ENCODE measurements at places on chromosomes 5 and 9.

- DNase-seq = no peak
These were observed 96.6 kb downstream of the UBAP2 start for GRCh38 chr9:33952066-33952465.

DNA sequence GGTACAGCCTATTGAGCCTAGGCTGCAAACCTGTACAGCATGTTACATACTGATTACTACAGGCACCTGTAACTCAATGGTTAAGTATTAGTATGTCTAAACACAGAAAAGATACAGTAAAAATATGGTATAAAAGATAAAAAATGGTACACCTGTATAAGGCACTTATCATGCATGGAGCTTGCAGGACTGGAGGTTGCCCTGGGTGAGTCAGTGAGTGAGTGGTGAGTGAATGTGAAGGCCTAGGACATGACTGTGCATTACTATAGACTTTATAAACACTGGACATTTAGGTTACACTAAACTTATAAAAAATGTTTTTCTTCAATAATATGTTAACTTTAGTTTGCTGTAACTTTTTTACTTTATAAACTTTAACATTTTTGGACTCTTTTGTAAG lies 171.3 kb downstream of the SLC28A3 start:
- no peak for DNase-seq

- no peak for DNase-seq
These were observed 50.1 kb downstream of the ST8SIA4 start for GRCh38 chr5:100852988-100853449.

DNA sequence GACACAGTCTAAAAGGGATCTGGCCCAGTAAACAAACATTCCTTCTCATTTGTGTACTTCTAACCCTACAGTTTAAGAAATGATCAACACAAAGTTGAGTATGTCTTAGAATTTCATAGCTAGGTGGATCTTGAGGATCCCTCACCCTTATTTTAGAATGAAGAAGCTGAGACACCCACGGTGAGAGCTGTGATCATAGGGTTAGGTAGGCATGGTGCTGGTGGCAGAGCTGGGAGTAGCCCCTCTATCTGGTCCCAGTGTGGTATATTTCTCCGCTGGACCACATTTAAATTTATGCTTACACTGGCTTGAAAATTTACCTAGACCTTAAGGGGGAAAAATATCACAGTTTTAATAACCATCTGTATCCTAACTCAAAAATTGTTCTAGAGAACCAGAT lies 39.8 kb downstream of the UGCG start:
- DNase-seq = no peak

- DNase-seq = no peak
These were observed 48.2 kb downstream of the TRIO start for GRCh38 chr5:14191325-14191724.

Measured in omental fat pad (tissue), 4 donors.